ENCODE measurements at places on chromosomes 11 and 22.

DNA sequence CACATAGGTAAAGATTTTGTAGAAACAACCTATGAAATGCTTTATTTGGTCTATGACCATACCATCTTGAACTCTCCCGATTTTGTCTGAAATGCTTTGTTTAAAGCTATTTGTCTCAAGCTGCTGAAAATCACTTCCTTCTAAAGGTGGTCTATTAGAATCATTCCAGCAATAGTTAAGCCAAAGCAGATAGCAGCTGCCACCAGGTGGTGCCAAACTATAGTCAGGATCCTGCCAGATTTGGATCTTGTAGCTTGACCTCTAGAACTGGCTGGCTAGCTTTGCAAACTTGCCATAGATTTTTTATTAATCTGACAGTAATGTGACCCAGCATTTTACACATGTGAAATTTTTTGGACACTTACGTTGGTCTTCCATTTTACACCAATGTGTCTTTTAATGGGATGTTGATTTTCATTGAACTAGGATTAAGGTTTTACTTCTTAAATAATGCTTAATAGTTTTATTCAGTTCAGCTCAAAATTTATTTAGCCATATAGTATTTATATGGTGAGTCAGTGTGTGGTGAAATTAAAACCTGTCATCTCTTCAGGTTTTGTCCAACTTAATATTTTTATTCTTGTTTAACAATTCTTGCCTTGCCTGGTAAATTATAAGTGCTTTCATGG, 19.7 kb downstream of the CTR9 start:
- peak; percentile 61 for DNase-seq

- DNase-seq: peak; percentile 24
Observed at GRCh38 chr22:42791721-42792452, 65.2 kb downstream of the ARFGAP3 start.

DNA sequence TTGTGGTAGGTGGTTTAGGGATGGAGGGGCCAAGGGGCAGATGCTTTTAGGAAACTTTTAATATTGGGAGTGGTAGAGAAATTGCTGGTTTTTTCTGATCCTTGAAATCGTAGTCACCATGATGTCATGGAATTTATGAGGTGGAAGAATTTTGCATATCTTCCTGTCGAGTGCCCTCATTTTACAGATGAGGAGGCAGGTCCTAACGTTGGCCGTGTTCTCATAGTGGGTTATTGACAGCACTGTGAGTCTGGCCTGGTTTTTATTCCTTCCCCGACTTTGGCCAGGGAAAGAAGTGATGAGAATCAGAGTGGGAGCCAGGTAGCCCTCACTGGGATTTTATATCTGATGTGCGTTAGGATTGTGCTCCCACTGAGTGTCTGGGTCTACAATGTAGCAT, 8.8 kb upstream of the PACS1 start:
- DNase-seq: no peak

- no peak for DNase-seq
Observed at GRCh38 chr11:80815752-80816453, 1375.1 kb upstream of the TENM4 start.

All from body of pancreas (tissue), 4 donors.